Stimulated activated CD8-positive, alpha-beta memory T cell treated with anti-CD3 and anti-CD28 coated beads, Interleukin-4, amount 100 ng/mL, for 4 hours (primary cell): ENCODE measurements at places on chromosomes 4 and X.

DNA sequence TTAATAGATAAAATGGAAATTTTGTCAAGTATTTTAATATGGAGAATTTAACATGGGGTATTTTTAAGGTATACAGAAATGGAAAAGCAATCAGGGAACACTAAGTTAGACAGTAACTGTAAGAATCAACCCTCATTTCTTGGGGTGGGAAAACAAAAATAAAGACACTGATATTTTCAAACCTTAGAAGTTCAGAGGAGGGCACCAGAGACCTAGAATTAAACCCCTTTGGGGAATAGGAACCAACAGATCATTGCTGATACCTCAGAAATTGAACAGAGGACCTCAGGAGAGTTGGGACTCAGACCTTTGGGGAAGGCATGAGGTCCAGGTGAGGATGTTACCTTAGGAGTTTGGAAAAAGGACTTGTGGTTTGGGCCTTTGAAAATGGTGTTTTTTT lies 435.6 kb downstream of the TMA16 start:
- no peak for DNase-seq

DNA sequence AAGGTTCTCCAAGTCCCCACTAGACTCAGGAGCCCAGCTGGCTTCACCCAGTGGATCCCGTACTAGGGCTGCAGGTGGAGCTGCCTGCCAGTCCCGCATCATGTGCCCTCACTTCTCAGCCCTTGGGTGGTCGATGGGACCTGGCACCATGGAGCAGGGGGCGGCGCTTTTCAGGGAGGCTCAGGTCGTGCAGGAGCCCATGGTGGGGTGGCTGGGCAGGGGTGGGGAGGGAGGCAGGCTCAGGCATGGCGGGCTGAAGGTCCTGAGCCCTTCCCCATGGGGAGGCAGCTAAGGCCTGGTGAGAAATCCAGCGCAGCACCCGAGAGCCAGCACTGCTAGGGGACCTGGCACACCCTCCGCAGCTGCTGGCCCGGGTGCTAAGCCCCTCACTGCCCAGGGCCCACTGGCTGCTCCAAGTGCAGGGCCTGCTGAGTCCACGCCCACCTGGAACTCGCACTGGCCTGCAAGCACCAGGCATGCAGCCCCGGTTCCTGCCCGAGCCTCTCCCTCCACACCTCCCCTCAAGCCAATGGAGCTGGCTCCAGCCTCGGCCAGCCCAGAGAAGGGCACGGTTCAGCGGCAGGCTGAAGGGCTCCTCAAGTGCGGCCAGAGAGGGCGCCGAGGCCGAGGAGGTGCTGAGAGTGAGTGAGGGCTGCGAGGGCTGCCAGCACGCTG lies 72.7 kb upstream of the SLIT2 start:
- no peak for DNase-seq

DNA sequence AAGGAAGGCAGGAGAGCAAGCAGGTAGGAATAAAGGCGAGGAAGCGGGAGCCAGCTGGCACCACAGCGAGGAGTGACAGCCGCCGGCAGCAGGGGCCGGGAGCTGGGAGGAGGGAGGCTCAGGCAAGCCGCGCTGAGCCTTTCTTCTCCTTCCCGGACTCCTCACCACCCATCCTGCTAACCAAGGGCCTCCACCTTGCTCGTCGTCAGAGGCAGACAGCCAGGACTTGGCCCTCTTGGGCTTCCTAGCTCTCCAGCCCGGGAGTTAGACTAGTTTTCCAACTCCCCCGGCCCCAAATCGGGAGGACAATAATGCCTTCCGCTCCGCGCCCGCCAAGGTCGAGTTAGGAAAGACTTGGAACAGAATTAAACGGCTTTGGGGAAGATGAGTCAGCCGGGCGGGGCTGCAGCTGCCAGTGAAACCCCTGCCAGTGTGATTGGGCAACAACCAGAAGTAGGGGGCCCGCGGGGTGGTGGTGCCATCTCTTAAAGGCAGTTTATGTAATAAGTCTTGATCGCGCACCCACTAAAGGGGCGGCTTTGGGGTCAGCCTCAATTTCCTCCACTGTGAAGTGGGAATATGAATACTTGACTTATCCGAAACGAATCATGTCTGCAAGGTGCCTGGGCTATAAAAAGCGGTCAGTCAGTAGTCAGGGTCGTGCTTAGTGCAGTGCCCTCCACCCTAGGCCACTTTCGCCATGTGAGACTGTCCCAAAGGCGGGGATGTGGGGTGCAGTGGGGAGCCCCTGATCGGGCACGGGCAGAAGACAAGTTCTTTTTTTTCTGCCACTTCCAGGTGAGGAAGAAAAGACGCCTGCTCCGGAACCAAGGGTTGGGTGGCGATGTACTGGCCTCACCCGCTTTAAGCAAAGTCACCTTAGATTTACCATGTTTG lies 6.7 kb upstream of the HSD17B10 start:
- DNase-seq = no peak

DNA sequence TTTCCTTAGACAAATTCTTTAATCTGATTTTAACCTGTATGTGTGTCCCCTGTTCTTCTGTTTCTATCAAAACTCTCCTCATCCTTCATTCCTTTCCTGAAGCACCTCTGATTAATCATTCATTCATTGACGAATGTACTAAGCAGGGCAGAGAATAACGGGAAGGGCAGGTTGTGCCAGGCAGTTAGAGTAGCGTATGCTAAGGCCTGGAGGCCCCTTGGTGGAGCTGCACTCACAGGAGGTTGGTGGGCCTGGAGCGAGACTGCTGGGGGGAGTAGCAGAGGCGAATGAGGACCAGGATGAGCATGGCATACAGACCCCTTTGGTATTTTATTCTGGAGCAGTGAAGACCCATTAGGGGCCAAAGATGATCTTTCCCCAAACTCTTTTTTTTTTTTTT lies 22.5 kb downstream of the PTTG2 start:
- no peak for DNase-seq

- DNase-seq = no peak
Measured at GRCh38 chr4:15744016-15744545, 34.0 kb upstream of the CD38 start.

GRCh38 chr4:3375688-3376087 lies 66.1 kb upstream of the HGFAC start:
- DNase-seq = no peak
